ENCODE measurements at places on chromosomes 12 and 14.
A peak's percentile ranks its signal among the peaks of the same experiment; 100 is the strongest.

GRCh38 chr12:120230326-120230973 is 29.5 kb upstream of the RPLP0 start:
- no peak for DNase-seq

DNA sequence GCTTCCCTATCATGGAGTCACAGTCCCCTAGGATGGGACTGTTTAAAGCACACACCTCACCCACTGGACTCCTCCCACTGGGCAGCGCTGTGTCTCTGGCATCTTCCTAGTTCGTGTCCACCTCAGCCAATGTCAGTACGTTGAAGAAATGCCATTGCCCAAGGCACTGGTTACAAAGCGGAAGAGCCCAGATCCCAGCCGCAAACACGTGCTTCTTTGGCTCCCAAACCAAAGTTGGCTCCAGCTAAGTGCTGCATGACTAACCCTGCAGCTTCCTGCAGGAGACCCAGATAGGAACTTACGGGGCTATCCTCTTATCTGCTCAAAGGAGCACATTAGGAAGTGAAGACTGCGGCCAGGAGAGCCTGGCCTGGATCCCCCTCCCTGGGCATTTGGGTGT is 9.3 kb downstream of the SYNE3 start:
- DNase-seq: no peak

DNA sequence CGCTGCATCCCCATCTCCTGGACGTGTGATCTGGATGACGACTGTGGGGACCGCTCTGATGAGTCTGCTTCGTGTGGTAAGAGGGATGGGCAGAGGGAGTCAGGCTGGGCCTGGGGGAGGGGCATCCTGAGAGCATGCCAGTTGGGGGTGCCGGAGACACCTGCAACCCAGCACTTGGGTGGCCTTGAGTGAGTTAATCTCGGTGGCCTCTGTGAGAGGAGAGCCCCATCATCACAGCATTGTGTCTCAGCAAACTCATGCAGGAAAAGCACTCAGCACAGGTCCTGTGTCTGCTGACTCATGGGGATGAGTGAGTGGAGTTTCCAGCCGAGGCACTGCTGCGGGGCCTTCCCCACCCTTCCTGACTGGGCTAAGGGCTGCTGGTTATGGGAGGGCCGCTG is 19.6 kb upstream of the LRP1-AS start:
- no peak for DNase-seq

DNA sequence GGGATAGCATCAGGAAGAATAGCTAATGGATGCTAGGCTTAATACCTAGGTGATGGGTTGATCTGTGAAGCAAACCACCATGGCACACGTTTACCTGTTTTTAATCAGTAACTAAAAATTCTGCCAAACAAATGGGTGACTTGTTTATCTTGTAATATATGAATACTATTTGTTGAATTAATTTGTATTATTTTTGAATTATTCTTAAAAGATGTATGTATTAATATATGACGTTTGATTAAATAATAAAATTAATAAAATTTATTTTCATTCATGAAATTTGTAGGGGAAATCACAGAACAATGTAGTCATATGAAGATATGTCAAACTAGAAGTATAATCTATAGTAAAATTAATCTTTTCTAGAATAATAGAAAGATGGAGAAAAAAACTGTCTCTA is 32.3 kb upstream of the OR10A7 start:
- DNase-seq: no peak

GRCh38 chr12:50110127-50110761 is 1.8 kb upstream of the COX14 start:
- DNase-seq: no peak

DNA sequence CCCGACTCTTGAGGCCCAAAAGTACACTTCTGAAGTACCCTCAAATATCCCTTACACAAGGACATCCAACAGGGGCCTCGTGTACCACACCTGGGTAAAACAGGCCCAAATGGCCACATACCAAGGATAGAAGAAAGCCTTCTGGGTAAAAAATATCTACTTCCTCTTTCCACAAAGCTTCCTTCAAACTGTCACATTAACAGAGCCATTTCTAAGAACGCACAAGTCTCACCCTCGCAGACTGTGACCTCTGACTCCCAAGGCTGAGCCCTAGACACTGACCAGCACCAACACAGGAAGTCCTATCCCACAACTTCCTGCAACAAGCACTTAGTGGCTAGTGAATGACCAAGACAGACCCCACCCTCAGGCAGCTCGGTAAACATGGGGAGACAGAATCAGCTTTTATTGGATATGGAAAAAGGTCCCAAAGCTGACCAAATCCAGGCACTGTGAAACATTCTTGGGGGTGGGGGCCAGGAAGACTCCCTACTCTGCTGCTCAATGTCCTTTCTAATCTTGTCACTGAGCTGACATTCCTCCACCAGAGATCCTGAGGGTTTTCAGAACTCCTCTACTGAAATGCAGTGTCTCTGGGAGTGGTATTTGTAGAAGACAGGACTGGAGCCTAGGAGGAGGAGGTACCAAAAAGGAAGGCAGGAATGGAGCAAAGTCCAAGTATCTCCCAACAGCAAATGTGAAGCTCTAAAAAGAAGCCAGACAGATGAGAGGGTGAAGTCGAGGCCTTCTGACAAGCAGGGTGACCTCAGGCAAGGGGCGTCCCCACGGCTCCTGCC is 15.9 kb downstream of the KCTD10 start:
- no peak for DNase-seq

DNA sequence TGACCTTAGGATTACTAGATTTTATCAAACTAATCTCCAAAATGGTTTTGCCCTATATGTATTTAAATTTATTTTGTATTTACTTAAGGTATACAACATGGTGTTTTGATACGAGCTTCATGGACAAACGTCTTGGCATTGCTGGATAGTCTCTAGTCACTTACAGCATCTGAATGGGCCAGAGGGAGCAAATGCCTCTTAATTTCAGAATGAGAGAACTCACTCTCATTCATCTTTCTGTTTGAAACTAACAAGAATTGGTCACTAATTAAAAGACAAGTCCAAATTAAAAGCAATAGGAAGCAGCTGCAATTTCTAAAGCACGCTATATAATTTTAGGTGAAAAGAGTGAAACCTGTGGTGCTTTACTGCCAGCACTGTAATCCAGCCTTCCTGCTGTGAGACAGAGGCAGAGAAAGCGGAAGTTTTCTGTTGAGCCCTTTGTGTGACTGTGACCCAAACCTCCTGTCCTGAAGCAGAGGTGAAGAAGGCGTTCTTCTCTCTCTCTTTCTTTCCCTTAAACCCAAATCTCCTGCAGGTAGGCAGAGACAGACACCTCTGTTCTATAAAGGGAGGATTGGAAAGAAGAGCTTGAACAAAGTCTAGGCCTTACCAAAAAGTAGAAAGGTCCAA is 184.6 kb upstream of the NAV3 start:
- DNase-seq: no peak

GRCh38 chr12:88870000-88870737 is 289.9 kb upstream of the KITLG start:
- DNase-seq: no peak

- peak; percentile 55 for DNase-seq
These were observed 12.0 kb downstream of the TFCP2 start for GRCh38 chr12:51160814-51161459.
